ENCODE measurements at places on chromosomes 3 and 15.

- DNase-seq = peak; percentile 29
Measured at GRCh38 chr3:172591876-172592771, 68.9 kb upstream of the TNFSF10 start.

DNA sequence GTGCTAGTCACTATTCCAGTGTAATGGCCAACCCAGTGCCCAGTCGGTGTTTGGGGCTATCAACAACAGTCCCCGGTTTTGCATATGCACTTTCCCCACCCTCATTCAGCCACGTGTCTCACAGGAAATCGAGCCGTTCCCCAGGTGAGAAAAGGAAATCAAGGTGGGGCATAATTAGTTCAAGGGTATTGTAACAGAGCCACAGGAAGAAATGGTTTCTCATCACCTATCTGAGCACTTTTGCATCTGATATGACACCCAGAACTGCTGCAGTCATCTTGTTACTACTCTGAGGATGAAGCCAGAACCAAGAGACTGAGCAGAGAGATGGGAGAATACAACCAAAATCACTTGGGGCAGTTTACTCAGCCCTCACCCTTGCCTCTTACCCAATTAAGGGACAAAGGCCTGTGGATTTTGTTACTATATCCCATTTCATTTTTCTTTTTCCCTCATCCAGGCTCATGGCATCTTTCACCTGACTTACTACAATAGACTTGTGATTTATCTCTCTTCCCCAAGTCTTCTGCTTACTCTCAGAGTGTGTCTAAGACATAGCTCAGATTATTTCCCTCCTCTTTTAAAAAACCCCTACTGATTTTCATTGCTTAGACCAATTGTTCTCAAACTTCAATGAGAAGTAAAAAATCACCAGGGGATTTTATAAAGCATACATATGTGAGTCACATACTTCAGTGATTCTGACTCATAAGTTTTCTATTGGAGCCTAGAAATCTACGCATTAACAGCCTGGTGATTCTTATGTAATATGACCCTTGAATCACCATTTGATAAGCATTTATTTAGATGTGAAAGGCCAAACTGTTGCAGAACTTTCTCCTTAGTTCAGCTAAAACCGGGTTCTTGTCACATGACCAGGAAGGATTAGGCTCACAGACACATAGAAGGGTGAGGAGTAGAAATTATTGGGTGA is 40.5 kb downstream of the TRAT1 start:
- DNase-seq = no peak

- DNase-seq = no peak
Measured at GRCh38 chr3:24713516-24713915, 218.9 kb upstream of the THRB start.

- DNase-seq = no peak
Measured at GRCh38 chr3:82132210-82133069, 371.0 kb upstream of the GBE1 start.

DNA sequence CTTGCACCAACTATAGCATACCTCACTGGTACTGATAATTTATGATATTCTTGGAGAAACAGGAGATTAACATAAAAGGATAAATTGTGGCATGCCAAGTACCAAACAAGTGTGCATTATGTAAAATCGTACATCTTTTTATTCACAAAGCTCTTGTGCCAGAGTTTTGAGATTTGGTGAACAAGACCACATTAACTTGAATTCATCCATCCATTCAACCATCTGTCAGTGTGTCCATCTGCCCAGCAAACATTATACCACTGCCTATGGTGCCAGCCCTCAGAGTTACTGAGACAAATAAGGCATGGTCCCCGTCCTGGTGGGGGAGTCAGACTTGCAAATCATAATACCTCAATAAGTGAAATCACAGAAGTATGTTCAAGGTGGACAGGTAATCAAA is 17.0 kb upstream of the NEO1 start:
- DNase-seq = no peak

- DNase-seq = no peak
Measured at GRCh38 chr15:51917493-51917892, 54.1 kb downstream of the LEO1 start.

DNA sequence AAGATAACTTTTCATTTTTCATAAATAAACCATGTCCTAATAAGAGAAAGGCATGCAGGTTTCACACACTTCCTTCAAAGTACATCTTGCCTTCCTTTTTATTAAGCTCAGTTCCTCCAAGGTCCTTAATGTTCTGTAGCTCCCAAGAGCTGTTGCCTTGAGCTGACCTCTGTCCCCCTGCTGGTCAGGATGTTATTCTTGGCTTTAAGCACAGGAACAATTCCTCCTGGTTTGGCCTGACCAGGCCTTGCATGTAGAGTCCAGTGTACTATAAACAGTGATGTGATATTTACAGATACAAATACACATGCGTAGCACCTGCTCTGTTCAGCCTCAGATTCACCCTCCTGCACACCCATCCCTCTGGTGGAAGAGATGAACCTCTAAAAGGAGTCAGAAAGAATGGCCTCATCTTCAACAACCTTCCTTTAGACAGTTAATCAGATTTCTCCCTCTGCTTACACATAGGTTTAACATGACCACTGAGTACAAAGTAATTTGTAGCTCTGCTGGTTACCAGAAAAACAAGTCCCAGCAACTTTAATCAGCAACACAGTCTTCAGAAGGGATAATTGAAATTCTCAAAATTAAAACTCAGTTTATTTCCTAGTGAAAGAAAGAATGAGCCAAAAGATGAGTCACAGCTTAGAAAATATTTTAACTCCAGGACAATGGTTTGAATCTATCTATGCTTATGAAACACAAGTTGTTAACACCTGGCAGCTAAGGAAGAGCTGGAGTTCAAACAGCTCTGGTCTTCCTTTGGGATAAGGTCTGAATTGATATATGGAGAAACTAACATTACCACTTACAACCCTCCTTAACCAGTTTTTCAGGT is 46.5 kb downstream of the PTPN9 start:
- no peak for DNase-seq

DNA sequence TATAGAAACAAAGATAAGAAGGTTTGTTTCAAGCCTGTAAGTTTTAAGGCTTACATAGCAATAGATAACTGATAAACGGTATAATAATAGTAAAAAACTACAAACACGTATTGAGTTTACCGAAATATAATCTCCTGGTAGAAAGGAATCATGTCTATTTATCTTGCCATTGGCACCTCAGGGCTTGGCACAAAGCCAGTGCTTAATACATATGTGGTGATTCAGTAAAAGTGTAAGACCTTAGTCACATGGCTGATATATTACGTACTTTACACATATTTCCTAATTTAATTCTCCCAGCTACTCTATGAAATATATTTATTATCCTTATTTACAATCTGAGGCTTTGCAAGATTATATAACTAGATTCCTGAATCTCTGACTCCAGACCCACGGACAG is 32.0 kb upstream of the SLCO3A1 start:
- DNase-seq = no peak

DNA sequence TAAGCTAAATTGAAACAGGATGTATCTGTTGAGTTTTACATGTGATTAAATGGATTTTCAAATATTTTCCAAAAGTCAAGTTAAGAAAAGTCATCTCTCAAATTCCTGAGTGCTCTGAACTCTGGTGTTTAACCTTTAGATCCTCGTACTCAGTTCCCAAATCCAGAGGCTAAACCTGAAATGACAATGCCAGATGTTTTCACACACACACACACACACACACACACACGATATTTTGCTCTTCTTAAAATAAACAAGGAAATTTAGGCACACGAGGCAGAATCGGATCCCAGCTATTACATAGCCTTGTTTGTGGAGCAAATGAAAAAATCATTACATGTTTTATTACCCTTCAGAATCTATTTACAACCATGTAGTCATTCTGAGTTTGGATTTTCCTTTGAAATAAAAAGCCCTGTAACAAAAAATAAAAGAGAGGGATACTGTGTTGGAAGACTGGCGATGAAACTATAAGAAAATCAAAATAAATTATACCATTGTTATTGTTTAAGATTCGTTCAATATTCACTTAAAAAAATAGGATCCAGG is 20.6 kb upstream of the UBE2E1 start:
- no peak for DNase-seq

DNA sequence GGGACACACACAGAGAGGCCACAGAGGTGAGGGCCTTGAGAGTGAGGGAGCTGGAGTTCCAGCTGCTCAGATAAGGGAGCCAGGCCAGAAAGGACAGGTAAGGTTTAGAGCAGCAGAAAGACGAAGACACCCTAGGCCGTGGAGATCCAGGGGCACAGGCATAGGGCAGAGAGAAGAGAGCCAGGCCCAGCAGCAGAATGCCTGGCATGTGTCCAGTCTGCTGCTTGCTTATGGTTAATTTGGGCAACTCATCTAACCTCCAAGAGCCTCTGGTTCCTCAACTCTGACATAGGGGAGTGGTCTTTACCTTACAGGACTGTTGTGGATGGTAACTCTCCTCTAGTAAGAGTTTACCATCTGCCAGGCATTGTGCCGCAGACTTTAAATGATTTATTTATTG is 35.9 kb downstream of the STARD5 start:
- DNase-seq = no peak

DNA sequence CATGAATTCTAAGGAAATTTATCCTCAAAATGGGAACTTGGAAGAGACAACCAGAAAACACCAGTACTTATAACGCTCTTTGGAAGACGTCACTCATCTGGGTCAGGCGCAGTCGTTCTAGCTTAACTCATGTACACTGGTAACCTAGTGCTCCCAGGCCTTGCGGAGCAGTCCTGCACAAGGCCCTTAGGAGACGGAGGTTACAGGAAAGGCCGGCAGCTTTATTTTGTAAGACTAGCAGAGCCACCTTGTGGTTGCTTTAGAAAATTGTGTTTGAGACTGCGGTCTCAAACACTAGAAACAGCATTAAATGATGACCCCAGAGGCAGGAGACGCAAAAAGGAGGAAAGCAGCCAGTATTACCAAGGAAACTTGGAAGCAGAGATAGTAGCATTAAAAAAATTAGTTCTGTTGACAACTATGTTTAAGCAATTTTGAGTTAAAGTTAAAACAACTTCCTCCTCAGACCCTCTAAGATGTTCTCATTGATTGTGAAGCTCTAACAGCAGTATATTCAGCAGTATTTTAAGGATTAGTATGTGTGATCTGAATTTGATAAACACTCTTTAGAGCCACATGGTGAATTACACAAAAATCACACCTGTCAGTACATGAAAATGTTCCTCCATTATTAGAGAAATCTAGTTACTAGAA is 141.9 kb upstream of the C2CD4B start:
- no peak for DNase-seq

DNA sequence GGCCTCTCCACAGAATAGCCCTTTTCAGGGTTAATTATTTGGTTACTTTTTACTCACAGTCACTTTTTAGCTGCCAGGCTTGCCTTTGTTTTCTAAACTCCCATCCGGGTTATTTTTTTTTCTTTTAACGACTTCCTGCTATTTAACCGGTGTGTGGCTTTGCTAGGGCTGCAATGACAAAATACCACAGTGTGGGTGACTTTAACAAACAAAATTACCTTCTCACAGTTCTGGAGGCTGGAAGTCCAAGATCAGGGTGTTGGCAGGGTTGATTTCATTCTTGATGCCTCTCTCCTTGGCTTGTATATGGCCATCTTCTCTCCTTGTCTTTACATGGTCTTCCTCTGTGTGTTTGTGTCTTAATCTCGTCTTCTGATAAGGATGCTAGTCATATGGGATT is 91.5 kb downstream of the IL1RAP start:
- DNase-seq = no peak

DNA sequence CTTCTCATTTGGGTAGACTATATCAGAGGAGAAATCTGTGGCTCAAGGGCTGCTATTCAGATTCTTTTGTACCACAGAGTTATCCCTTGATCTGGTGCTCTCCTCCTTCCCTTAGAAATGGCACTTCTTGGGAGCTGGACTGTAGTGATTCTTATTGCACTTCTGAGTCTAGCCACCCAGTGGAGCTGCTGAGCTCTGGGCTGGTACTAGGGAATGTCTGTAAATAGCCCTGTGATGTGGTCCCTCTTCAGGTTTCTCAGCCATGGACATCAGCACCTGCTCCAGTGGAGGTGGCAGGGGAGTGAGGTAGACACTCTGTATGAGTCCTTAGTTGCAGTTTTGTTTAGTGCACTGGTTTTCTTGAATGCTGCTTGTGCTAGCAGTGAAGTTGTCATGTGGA is 1292.6 kb downstream of the SI start:
- no peak for DNase-seq

DNA sequence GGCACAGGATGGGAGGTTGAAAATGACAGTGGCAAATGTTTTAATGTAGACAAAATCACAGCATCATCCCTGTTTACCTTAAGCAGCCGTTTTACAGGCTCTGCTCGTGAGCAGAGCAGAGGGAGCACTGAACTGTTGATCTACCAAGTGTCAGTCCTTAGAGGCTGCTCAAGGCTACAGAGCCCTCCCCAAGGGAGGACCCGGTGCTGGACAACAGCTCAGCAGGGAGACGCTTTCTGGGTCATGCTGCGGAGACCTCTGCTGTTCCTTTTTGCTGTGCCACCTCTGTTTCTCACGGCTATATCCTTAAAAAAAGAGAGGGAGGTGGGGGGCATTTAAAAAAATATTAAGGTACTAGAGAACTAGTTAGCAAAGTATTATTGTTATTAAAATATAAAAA is 400.2 kb downstream of the GABRB3 start:
- DNase-seq = no peak

DNA sequence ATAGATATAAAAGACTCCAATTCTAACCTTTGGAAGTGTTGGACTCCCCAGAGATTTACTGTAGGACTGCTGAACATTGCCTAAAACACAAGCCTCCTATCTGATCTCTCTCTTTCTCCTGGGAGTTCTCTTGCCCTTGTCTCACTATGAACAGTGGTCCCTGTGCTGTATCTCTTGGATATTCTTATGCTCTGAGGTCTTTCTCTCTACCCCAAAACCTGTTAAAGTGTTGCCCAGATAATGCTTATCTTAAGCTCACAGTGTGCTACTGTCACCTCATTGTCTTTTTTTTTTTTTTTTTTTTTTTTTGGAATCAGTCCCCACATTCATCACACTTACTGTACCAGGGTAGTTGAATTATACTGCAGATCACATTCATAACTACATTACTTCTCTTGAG is 131.0 kb upstream of the CBLB start:
- no peak for DNase-seq

DNA sequence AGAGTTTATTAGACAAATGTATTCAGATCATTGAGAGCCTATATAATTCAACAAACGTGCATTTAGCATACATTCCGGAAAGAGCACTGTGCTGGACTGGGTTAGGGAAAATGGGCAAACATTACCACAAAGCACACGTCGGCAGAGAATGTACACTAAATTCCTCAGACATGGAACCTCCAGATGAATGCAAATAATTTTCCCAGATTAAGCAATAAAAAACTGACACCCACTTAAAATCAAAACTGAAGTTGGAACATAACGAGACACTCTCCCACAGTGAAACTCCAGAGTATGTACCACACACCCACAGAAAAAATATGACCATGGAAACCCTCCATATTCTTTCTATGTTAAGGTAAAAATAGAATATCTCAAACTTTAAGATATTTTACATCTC is 4.8 kb downstream of the SECISBP2L start:
- no peak for DNase-seq

GRCh38 chr15:73928971-73929627 is 2.8 kb downstream of the LOXL1 start:
- no peak for DNase-seq
